ENCODE measurements at places on chromosomes 7 and 10.

DNA sequence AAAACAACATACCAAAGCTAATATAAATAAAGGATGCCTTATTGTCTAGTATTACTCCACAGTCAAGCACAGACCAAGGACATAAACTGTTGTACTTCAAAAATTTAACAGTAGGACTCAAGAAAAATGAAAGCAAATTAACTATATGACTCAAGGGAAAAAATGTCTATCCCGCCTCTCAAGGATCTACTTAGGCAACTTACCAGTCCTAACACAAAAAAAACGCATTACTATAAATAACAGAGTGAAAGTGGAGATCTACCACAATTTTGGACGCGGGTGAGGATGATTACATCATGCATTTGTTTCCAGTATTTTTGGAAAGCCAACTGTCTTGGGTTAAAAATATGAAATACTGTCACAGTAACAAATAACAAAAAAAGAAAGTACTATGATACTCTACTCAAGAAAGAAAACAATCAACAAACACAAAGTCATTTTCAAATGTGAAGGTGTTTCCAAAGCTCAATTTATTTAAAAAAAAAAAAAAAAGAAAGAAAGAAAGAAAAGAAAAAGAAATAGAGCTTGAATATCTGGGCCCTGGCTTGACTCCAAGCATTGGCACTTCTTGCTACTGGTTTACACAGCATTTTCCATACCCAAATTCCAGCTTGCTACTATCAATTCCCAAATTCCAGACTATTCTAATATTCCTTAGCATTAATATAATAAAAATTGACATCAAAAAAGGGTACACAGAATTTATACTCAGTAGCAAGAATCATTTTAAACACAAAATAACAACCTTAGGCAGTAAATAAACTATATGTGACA lies 99.4 kb downstream of the RSU1 start:
- DNase-seq, result no peak

DNA sequence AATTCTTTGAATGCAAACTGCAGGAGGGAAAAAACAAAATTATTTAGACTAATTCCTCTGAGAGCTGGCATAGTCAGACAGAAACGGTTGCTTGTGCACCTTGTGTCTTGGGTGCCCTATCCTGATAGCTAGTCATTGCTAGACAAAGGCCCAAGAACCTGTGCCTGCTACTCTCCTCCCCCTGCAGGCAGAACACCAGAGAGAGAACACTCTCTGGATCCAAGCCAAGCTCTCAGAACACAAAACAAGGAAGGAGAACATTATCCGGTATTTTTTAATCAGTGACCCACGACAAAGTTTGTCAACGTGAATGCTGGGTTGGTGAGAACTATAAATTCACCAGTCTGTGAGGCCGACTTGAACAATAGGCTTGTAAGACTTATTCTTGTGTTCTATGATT lies 18.8 kb upstream of the PPP1R9A start:
- DNase-seq, result no peak

GRCh38 chr10:104376784-104377300 lies 23.2 kb downstream of the CFAP58 start:
- DNase-seq, result no peak

GRCh38 chr7:132815696-132816311 lies 239.5 kb upstream of the PLXNA4 start:
- no peak for DNase-seq
